Activated CD4-positive, alpha-beta T cell treated with anti-CD3 and anti-CD28 coated beads, Interleukin-2, amount 10 ng/mL, durations not matched to agents 7 days and 5 days (primary cell): ENCODE measurements at places on chromosomes 6 and 20. TPM values are rescaled to one million over a fixed set of nuclear protein-coding genes. Genes with fewer than 3 reads are reported as not detected.

DNA sequence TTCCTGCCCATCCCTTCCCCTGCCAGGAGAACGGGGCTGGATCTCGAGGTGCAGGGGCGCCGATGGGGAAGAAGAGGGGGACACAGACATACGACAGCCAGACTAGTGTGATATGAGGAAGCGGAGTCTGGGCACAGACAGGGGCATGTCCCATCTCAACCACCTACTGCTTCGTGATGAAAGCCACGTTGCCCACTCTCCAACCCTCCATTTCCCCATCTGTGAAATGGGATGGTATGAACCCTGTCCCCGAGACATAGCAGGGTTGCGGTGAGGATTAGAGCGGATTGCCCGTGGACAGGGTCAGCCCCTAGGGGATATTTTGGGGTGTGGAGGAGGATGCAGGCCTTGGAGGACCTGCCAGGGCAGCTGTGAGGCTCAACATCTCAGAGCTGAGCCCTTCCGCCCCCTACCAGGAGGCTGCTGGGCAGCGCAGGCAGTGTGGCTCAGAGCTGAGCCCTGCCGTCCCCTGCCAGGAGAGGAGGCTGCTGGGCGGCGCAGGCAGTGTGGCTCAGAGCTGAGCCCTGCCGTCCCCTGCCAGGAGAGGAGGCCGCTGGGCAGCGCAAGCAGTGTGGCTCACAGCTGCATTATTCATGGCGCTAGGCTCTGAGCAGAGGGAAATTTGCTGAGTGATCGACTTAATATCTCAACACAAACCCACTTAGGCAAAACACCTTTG is 71.7 kb downstream of the GRM4 start:
- no peak overlapping the region for H3K4me3 ChIP-seq
- H3K27me3 ChIP-seq: peaks cover 2% of the 10 kb centered on the region
- no peaks in the 10 kb centered on the region for H3K4me1 ChIP-seq
- no peak for DNase-seq
- H3K36me3 ChIP-seq: no peaks in the 10 kb centered on the region

GRCh38 chr20:20528861-20529260 is 161.0 kb downstream of the INSM1 start:
- H3K4me3 ChIP-seq: no peak overlapping the region
- H3K36me3 ChIP-seq: no peaks in the 10 kb centered on the region
- DNase-seq: no peak
- H3K27me3 ChIP-seq: no peaks in the 10 kb centered on the region
- no peak overlapping the region for H3K27ac ChIP-seq

GRCh38 chr6:107740496-107741190 is 83.5 kb downstream of the SCML4 start:
- H3K27ac ChIP-seq: peak overlapping the region; percentile 93
- no peaks in the 10 kb centered on the region for H3K27me3 ChIP-seq
- peak overlapping the region; percentile 61 for H3K4me3 ChIP-seq
- H3K4me1 ChIP-seq: peaks cover 68% of the 10 kb centered on the region
- DNase-seq: peak; percentile 66

GRCh38 chr6:148689168-148689567 is 57.7 kb upstream of the UST start:
- H3K36me3 ChIP-seq: no peaks in the 10 kb centered on the region
- no peak overlapping the region for H3K27ac ChIP-seq

The PRICKLE4 gene
- total RNA-seq: not detected

DNA sequence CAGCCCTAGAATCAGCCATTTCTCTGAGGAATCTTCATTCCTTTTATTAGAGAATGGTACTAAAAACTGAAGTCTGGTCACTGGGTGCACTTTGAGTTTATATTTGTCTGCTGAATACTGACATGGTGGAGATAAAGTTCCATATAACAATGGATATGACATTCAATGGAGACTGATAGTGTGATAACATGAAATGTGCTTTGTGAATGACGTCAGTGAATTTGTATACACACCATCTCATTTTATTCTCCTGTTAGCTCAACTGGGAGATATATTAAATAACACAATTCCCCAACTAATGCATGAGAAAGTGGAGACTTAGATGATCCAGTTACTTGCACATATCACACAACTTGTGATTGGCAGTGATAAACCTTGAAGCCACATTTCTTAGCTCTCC is 446.7 kb downstream of the DOK5 start:
- no peak overlapping the region for H3K4me3 ChIP-seq
- no peaks in the 10 kb centered on the region for H3K27me3 ChIP-seq
- no peaks in the 10 kb centered on the region for H3K36me3 ChIP-seq
- no peaks in the 10 kb centered on the region for H3K4me1 ChIP-seq

- H3K36me3 ChIP-seq: peaks cover 2% of the 10 kb centered on the region
- no peak overlapping the region for H3K4me3 ChIP-seq
- no peak overlapping the region for H3K27ac ChIP-seq
Measured at GRCh38 chr6:156175971-156176421, 601.2 kb upstream of the ARID1B start.

The MAPK13 gene
- total RNA-seq: 29.3 TPM

The MROH8 gene
- 2.5 TPM for total RNA-seq

The TSBP1 gene
- total RNA-seq: not detected

- peak; percentile 69 for DNase-seq
- no peaks in the 10 kb centered on the region for H3K36me3 ChIP-seq
- peak within 1 kb of the TSS; percentile 68 for H3K4me3 ChIP-seq
- H3K27me3 ChIP-seq: peaks cover 7% of the 10 kb centered on the region
Measured at GRCh38 chr20:3071610-3072529, at the start of gene OXT. Gene OXT (plus strand): TSS chr20:3071620. CDS start chr20:3071656, 36 bp downstream.
